ENCODE measurements at places on chromosomes 13 and 19.

DNA sequence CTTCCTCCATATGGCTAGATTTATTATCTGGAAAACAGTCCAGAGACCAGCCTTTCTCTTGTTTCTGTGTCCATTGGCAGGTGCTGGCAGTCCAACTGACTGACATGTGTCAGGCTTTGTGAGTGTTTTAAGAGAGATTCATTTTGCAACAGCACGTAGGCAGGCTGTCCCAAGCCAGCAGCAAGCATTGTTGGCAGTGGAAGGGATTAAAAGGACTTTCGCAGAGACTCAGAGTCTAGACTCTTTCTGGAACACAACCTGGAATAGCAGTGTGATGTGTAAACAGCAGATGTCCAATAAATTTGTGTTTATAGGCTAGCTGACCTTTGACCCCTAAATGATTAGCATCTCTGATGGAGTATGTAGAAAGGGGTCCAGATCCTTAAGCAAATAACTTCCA lies 222.2 kb upstream of the SERP2 start:
- DNase-seq, result no peak

GRCh38 chr13:27132538-27132937 lies 39.1 kb downstream of the USP12 start:
- no peak for DNase-seq

DNA sequence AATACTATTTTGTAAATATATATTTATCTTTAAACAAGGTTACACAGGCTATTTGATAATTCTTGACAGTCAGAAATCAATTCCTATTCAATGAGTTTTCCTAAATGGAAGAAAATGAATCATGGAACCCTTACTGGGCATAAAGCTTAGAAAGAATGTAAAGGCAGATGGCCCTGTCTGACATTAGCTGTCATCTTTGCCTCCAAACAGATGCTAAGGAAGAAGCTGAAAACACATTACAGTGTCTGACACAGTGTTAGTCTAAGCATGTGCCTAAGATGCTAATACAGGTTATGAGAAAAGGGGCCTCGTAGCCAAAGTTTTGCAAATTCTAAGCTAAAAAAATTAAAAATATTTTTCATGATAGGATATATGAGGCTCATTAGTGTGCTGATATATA lies 112.8 kb downstream of the ITGBL1 start:
- no peak for DNase-seq

DNA sequence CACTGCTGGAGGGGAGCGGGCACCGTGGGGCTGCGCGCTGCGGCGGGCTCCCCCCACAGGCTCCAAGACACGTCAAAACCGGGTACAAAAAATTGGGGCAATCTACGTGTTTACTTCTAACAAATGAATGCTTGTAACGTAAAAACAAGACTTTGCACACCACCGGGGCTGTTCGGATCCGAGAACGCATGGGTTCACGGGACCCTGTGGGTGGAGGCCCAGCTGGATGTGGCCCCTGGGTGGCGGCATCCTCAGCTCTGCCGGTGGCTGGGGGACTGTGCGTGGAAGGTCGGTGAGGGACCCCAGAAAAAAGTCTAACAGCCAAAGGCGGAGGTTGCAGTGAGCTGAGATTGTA lies 10.3 kb upstream of the SLC7A10 start:
- no peak for DNase-seq

- no peak for DNase-seq
These were observed 363.3 kb downstream of the KCNRG start for GRCh38 chr13:50378509-50379044.

GRCh38 chr13:108266321-108266990 lies 3.1 kb upstream of the TNFSF13B start:
- DNase-seq, result no peak

GRCh38 chr13:111411151-111411858 lies 90.9 kb downstream of the TEX29 start:
- DNase-seq, result no peak

DNA sequence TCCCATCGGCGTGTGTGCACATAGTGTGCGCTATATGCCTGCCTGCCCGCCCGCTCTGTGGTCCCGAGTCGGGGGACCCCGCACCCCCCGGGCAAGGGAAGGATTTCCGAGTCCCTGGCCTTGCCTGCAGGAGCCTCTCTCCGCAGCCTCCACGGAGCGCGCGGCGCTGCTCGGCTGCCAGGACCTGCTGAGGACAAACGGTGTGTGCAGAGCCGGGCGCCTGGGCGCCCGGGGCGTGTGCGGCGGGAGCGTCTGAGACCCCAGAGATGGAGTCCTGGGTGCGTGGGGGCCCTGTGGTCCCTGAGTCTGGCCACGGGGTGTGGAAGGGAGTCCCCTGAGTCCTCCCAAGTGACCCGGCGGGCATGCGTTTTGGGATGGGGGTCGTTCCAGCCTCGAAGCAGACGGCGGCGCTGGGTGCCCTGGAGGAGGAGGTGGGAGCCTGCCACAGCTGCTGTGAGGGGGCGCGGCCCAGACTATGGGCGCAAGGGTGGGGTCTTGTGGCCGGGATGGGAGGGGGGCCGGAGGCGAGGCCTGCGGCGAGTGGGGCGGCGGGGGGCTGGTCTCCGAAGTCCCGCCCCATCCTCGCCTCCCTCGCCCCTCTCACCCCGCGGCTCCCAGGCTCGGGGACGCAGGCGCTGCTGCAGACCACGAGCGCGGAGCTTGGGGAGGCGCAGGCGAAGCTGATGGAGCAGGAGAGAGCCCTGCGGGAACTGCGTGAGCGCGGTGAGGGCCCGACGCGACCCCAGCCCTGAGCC lies 25.3 kb downstream of the CLEC4M start:
- no peak for DNase-seq

- no peak for DNase-seq
These were observed 20.9 kb upstream of the UBE2L5 start for GRCh38 chr13:30401347-30401746.

GRCh38 chr19:41691268-41691970 lies 3.3 kb upstream of the CEACAM7 start:
- peak; percentile 13 for DNase-seq

- no peak for DNase-seq
These were observed 172.2 kb downstream of the OLFM4 start for GRCh38 chr13:53200498-53201453.

DNA sequence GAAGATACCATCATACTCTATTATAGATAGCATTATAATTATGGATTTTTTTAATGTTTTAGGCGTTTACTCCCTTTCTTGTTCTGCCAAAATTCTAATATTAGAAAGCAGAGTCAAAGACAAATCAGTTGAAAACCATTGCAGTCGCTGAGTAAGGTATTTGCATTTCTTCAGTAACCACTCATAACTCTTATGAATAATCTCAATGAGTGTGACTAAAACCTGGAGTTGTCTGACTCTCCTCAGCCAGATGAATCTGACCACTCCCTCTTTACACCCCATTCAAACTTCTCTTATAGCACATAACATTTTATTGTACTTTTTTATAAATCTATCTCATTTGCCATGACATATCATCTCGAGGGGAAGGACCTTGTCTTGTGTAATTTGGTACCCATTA lies 1006.5 kb downstream of the DIAPH3 start:
- DNase-seq, result no peak

DNA sequence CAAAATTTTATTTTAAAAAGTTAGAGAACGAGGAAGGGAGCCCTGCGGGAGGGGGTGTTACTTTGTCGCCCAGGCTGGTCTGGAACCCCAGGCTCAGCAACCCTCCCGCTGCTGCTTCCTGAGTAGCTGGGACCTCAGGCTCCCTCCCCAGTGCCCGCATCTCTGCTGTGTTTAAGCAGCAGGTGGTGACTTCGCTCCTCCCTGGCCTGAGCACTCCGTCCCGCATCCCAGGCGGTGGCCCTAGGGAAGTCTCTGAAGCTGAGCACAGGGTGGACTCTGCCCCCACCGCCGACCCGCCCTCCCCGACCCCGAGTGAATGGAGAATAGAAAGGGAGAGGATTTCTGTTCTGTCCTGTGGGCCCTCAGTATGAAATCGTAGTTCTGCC lies 30.5 kb downstream of the ZNF701 start:
- no peak for DNase-seq

DNA sequence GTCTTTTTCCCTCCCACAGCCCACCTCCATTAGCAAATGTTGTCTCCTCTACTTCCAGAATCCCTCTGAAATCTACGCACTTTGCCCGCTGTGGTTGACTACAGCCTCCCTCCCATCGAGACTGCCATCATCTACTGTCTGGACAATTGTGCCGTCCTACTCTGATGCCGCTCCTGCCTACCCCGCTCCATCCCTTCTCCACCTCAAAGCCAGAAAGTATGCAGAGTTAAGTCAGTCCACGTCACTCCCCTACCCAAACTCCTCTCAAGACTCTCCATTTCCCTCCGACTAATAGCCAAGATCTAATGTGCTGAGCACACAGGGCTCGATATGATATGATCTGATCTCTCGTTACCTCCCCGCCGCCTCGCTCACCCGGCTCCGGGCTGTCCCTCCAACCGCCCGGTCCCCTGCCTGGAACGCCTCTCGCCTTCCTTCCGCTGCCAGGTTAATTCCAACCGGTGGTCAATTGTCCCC lies 556 bp downstream of the CACTIN start:
- DNase-seq, result no peak

GRCh38 chr19:2255982-2256685 lies at the start of gene JSRP1:
Gene JSRP1, minus strand, starts transcription at chr19:2256417. Its CDS starts 1,103 bp downstream, at chr19:2255314.
- no peak for DNase-seq

- DNase-seq, result no peak
These were observed 6.4 kb downstream of the FBN3 start for GRCh38 chr19:8143041-8143440.

GRCh38 chr13:114283576-114283975 lies 2.2 kb downstream of the UPF3A start:
- DNase-seq, result no peak

GRCh38 chr13:89407357-89407756 lies 1736.2 kb downstream of the SLITRK5 start:
- no peak for DNase-seq

GRCh38 chr19:10553943-10554381 lies 10.3 kb downstream of the ATG4D start:
- no peak for DNase-seq

DNA sequence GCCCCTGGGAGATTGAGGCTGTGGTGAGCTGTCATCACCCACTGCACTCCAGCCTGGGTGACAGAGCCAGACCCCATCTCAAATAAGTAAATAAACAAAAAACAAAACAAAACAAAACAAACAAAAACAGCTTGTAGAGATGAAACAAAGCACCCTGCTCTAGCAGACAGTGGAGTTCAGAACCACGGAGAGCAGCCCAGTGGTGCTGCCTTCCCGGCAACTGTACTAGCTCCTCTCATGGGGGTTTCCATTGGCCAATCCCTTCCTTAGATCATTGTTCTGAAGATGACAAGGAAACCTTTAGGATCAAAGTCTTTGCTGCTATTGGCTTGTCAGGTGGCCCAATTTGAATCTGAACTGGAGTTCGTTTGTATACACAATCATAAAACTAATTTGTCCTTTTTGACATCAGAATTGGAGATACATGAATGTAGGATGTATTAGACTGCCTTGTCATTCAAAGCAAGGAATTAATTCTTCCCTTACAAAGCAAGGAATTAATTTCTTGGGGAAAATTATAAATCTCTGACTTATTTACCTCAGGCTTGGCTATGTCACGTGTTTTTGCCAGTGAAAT lies 19.7 kb upstream of the SYCN start:
- DNase-seq, result peak; percentile 13

DNA sequence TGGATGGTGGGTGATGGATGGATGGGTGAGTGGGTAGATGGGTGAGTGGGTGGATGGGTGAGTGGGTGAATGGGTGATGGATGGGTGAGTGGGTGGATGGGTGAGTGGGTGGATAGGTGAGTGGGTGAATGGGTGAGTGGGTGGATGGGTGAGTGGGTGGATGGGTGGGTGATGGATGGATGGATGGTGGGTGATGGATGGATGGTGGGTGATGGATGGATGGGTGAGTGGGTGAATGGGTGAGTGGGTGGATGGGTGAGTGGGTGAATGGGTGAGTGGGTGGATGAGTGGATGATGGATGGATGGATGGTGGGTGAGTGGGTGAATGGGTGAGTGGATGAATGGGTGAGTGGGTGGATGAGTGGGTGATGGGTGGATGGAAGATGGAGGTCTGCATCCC lies 2.8 kb downstream of the SMIM24 start:
- no peak for DNase-seq

- DNase-seq, result no peak
These were observed 1.7 kb downstream of the ZNF90 start for GRCh38 chr19:20079476-20079875.

GRCh38 chr19:8321986-8322637 lies 816 bp downstream of the RPS28 start:
- no peak for DNase-seq

DNA sequence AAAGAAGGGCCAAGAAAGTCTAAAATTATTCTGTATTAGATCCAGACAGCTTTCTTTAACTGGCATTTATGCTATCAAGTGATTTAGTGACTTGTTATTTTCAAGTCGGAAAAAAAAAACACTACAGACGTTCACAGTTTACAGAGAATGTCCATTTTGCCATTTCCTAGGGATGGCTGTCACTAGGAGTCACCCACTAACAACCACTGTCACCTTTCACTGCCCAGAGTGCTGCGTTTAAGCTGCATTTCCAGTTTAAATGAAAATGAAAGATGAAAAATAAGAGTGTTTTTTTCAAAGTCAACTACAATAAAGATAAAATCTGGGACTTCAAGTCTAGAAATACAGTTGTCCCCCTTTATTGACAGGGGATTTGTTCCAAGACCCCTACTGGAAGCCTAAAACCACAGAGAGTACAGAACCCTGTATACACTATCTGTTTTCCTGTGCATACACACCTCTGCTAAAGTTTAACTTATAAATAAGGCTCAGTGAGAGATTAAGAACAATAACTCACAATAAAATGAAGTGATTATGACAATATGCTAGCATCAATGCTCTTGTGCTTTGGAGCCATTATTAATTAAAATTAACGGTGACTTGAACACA lies 112.5 kb downstream of the SACS start:
- DNase-seq, result no peak

- peak; percentile 28 for DNase-seq
These were observed 714 bp downstream of the POLRMT start for GRCh38 chr19:632579-633067.

DNA sequence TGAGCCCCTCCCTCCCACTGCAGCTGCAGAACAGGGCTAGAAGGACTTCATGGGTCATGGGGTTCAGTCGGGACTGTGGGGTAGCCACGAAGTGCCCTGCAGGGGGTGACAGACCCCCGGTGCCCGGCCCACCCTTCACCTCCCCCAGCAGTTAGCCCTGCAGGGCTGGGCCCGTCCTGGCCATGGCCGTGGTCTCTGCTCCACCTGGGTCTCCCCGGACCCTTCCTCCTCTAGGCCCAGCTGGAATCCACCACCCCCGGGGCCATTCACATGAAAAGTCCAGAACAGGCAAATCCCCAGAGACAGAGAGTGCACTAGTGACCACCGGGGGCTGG lies 17.3 kb downstream of the MKNK2 start:
- DNase-seq, result no peak

DNA sequence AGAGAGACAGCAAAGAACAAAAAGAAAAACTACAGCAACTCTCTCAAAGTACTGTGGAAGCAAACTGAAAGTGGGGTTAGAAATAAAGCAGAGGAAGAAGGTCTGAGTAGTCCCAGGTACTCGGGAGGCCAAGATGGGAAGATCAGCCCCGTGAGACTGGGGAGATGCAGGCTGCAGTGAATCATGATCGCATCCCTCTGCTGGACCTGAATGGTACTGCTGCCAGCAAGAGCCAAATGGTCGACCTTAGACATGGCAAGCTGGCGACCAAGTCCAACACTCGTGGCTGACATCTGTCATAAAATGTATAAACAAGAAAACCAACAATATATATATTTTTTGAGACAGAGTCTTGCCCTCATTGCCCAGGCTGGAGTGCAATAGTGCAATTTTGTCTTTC lies 33.7 kb upstream of the ZNF724 start:
- peak; percentile 19 for DNase-seq

Data from NCI-H460 (cell line).